ENCODE measurements at places on chromosomes 4 and X.

GRCh38 chr4:48268956-48269860, at the start of gene TEC:
Gene TEC, minus strand, starts transcription at chr4:48269838. Its CDS starts 41,224 bp downstream, at chr4:48228614.
- DNase-seq: no peak

DNA sequence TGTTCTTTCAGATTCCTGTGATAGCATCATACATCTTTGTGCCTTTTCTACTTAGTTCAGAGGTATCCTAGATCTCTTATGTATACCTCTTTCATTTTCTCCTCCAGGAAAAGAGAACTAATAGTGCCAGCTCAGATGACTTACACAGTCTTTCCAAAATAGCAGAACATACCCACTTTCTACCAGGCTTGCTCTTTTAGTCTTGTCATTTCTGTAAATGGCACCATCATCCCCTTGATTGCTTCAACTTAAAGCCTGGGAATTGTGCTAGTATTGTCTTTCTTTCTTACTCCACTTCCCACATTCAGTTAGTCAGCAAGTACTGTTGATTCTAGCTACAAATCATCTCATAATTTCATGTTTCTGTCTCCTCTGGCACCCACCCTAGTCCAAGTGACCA, 5.1 kb downstream of the APEX2 start:
- DNase-seq: no peak

- no peak for DNase-seq
Measured at GRCh38 chr4:66777097-66777496, 768.2 kb downstream of the CENPC start.

DNA sequence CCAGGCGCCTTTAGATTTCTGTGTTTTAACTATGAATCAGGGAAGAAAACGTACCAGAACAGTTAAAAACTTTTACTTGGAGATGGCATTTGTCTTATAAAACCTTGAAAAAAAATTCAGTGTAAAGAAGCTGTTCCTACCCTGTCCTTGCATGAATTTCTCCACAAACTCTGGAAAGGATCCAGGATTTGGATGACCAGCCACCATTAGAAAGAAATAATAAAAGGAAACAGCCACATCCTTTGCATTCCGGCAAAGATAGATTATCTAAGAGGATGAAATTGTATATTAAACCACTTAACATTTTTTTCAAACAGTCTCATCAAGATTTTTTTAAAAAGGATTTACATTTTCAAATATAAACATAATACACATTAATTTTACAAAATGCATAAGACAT, 10.6 kb downstream of the SULT1E1 start:
- no peak for DNase-seq

- no peak for DNase-seq
Measured at GRCh38 chr4:95889662-95890061, 49.8 kb downstream of the PDHA2 start.

- DNase-seq: no peak
Measured at GRCh38 chrX:135327299-135327698, 18.0 kb downstream of the ETDC start.

GRCh38 chrX:40581336-40581920, 658 bp downstream of the ATP6AP2 start:
- peak; percentile 34 for DNase-seq

DNA sequence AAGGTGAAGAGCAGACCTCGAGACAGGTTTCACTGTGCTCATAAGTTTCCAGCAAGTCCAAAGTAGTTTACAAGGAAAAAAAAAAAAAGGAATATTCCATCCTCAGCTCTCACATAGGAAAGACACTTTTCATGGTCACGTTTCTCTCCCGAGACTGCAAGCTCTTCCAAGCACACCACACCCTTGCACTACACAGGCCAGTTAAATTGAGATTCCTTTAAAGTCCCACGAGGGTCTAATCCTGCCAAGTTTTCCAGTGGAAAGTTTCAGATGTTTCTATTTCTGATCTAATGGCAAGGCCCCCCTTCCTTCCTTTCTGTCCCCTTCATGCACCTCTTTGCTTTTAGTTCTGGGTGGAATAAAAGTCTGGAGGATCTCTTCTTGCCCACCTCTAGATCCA, 67.9 kb upstream of the PCDH19 start:
- no peak for DNase-seq

Data from activated naive CD4-positive, alpha-beta T cell treated with anti-CD3 and anti-CD28 coated beads, Interleukin-2, amount 10 ng/mL, durations not matched to agents 7 days and 5 days (primary cell).